8988T (cell line): ENCODE measurements at places on chromosomes 1 and 21.

GRCh38 chr1:151739590-151740355, 18.5 kb downstream of the RIIAD1 start:
- no peak for DNase-seq

GRCh38 chr1:158654571-158654970, 31.9 kb downstream of the SPTA1 start:
- no peak for DNase-seq

GRCh38 chr21:37243961-37244360, 23.2 kb downstream of the VPS26C start:
- DNase-seq: no peak

GRCh38 chr1:65238010-65238409, 71.3 kb upstream of the DNAJC6 start:
- no peak for DNase-seq

DNA sequence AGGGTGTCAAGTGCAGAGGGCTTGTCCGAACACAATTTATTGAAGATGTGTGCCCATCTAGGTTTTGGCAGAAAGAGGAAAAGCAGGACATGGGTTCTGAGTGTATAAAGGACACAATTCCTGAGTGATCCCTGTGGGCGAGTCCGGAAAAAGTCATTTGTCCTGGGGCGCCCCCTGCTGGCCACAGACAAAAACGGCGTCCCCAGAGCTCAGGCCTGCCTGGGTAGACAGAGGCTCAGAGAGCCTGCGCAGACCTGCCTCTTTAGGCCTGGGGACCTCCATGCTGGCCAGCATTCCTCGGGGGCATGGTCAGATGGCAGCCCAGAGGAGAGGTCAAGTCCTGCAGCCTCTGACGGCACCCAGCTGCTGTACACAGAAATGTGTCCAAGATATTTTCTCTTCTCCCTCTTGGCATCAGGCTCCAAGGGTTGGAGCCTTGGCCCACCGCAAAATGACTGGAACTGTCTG, 65.5 kb upstream of the LRP8 start:
- peak; percentile 71 for DNase-seq

DNA sequence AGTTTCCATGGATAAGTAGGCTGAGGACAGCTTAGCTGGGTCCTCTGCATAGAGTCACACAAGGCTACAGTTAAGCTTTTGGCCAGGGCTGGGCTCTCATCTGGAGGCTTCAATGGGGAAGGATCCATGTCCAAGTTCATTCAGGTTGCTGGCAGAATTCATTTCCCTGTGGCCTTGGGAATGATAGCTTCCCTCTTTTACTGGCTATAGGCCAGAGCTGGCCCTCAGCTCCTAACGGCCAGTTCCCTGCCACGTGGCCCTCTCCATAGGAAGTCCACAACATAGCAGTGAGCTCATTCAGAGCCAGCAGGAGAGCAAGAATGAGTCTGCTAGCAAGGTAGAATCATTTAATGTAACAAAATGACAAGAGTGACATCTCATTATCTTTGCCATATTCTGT, 15.1 kb upstream of the PODN start:
- DNase-seq: no peak

DNA sequence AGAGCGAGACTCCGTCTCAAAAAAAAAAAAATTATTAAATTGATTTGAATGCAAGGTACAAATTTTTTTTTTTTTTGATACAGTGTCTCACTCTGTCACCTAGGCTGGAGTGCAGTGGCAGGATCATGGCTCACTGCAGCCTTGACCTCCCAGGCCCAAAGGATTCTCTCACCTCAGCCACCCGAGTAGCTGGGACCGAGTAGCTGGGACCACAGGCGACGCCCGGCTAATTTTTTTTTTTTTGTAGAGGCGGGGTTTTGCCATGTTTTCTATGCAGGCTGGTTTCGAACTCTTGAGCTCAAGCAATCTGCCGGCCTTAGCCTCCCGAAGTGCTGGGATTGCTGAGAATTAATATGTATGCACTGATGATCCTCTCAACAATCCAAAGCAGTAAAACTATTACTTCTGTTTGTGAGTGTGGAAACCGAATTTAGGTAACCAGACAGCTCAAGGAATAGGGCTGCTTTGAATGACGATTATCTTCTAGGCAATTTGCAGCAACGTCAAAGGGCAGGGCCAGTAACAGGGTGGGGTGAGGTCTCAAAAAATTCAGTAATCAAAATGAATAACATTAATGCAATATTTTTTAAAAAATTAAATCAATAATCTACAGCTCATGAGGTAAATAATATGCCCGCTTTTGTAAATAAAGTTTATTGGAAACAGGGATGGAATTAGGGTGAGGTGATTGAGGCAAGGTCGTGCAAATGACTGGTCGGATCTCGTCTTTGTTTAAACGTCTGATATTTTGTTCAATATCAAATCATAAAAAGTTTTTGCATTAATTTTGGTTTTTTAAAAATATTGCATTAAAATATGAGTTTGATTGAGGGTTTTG, 1.2 kb downstream of the CLSPN start:
- no peak for DNase-seq

GRCh38 chr1:197305925-197306324, 37.9 kb downstream of the CRB1 start:
- no peak for DNase-seq

DNA sequence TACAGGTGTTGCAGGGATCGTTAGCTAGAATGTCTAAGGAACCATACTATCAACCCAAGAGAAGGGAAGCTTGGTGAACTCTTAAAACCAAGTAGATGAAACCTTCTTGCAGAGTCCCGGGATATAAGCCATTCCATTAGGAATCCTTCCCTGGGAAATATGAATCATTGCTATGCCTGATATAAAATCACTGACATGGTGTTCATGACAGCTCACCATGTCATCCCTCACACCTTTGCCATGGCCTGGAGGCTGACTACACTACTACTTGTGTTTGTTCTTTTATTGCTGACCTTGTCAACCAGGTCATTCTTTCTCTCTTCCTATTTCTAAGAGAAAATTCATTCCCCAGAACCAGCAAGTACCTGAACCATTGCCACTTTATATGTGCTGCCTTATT, 12.1 kb downstream of the ST6GALNAC3 start:
- DNase-seq: no peak

- no peak for DNase-seq
Measured at GRCh38 chr1:175193527-175193910, 943 bp upstream of the KIAA0040 start.

GRCh38 chr1:212315907-212316306, 30.7 kb downstream of the PPP2R5A start:
- DNase-seq: no peak

DNA sequence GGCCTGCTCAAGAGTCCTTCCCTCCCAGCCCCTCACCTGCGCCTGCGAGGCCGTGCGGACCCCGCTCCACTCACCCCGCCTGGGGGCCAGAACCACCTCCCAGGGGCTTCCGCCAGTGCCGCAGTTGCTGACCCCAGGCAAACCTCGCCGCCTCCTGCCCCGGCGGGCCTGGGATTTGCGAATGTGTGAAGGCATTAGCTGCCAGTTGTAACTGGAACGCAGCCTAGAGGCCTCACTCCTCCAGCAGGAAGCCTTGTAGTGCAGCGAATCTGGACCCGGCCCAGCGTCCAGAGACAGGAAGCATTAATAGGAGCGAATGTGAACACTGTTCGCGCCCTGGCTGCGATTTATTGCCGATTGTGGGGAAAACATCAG, 140.9 kb upstream of the ARHGEF16 start:
- DNase-seq: no peak

DNA sequence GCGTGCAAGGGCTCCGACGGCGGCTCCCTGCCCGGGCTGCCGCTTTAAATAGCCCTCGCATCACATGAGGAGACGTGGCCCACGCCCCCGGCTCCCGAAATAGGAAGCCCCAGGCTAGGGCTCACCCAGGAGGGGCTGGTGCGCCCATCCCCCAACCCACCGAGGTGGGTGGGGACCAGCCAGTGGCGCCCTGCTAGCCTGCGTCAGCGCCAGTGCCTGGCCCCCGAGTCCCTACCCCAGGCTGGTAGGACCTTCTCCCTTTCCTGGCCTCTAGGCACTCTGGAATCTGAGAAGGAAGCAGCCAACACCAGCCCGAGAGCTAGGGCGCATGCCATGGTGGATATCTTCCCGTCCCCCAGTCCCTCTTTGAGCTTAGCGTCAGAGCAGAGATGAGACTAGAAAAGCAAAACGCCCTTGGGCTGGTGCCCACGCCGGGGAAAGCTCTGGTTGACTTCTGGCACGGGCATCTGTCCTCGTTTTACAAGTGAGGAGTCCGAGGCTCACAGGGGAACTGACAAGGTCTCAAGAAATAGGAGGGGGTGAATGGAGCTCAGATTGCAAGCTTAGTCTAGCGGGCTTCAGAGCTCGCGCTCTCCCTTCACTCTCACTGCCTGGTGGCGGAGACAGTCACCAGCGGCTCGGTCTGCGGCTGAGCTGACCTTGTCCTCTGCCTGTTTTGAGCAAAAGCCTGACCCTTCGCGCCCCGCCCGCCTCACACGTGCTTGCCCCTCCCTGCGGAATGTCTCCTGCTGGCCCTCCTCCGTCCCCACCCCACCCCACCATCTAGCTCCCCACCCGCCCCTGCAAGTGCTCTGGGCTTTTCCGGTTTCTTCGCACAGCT, at the start of gene FABP3:
FABP3 (minus strand) TSS at position 21 of the 841 bp plus-strand sequence. CDS start 62 bp downstream, outside the sequence.
- DNase-seq: peak; percentile 43

GRCh38 chr1:174352883-174353608, 94.7 kb upstream of the GPR52 start:
- no peak for DNase-seq

DNA sequence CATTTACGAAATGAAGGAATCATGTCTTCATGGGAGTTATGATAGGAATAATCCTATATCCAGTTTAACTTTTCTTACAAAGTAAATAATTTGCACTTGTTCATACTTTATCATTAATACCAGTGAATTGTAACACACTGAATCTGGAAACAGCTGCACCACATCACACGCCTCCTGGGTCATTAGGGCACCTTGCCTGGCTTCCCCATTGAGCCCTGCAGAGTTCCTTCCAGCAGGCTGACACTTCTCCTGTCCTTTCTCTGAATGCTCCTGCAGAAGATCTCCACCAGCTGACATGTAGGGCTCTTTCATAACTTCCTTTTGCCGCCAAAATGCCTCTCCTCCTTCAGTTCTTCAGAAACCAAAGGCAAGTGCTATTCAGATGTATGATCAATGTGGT, 201.1 kb downstream of the DAB1 start:
- DNase-seq: no peak

GRCh38 chr1:225897595-225898514, 8.9 kb upstream of the LEFTY1 start:
- DNase-seq: no peak

DNA sequence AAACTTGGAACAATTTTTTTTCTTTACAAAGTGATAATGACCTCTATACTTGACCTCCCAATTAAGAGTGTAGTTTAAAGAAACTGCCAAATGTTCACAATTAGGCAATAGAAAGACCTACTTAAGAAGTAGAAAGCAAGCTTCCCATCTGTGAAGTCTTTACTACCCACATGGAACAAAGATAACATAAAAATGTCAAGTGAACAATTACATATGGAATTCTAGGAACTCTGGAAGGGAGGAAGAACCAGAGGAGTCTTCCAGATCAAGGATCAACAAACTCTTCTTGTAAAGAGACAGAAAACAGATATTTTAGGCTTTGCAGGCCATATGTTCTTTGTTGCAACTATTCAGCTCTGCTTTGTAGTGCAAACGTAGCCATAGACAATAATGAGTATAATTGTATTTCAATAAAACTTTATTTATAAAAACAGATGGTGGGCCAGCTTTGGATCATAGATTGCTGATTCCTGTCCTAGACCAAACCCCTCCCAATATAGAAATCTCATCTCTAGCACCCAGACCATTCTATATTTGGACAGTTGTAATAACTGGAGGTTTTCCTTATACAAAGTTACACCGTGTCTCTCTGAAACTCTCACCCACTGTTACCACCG, 68.4 kb upstream of the MAGI3 start:
- DNase-seq: no peak

DNA sequence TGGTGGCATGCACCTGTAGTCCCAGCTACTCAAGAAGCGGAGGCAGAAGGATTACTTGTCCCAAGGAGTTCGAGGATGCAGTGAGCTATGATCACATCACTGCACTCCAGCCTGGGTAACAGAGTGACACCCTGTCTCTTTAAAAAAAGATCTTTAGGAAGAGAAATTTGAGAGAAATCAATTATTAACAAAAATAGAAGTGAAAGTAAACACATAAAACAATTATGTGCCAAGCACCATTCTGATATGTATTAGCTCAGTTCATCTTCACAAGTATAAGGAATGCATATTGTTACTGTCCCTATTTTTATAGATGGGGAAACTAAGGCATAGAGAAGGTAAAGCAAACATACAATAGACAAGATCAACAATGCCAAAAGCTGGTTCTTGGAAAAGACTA, 48.1 kb downstream of the MATN1 start:
- DNase-seq: no peak

DNA sequence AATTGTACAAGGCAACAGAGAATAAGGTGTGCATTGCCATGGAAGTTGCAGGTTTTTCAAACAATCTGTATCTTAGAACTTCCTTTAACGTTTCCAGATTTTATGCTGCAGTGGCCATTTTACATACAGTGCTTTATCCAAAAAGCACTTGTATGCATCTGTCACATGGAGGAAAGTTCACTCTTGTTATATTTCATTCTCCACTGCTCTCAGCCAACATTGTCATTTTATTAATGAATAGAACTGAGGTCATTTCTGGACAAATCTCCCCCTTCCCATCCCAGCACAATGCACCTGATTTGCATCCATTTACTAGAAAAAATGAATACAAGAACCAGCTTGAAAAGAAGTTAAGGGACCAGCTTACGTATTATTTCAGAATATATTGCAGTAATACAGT, 342.0 kb downstream of the USP25 start:
- no peak for DNase-seq

GRCh38 chr1:35044431-35044830, 12.7 kb upstream of the ZMYM6 start:
- DNase-seq: no peak

- DNase-seq: no peak
Measured at GRCh38 chr1:47871799-47872353, 125.3 kb downstream of the TRABD2B start.

GRCh38 chr1:81340239-81340638, 460.5 kb upstream of the ADGRL2 start:
- DNase-seq: no peak

- DNase-seq: no peak
Measured at GRCh38 chr1:33165209-33165608, 16.6 kb downstream of the TRIM62 start.

DNA sequence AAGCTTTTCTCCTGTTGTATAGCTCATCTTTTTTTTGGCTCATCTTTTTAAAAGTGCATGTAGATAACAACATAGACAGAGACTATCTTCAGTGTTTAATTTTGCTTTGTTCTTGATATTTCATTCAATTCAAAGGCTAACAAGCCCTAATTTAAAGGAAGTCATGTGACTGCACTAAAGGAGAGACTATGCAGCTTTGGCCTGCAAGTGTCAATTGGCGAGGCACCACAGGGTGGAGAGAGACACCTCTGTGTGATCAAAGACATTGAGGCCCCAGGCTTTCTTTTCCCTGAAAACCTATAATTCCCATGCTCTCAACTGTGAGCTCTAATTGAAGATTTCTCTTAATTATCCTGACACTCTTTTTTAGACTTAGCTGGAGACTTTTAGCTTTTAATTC, 53.6 kb downstream of the CHODL start:
- DNase-seq: no peak
